GM19239 (cell line): ENCODE measurements at places on chromosomes 7 and 10.

DNA sequence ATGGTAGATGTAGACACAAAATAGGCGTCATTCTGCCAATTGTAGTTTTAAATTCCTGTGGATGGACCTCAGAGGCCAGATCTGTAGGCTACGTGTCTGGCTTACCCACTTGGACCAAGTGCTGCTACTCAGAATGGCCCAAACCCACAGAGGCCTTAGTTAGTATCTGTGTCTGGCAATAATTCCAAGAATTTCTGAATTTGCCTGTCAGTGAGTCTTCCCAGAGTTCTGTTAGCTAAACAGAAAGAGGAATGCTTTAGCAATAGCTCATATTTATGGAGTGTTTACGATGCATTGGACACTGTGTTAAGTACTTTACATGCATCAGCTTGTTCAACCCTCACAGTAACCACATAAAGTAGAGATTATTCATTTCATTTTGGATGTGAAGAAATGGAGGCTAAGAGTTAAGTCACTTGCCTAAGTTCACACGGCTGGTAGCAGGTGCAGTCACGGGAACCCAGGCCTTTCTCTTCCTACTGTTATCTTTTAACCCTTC, 231.8 kb downstream of the PTEN start:
- DNase-seq, result no peak

DNA sequence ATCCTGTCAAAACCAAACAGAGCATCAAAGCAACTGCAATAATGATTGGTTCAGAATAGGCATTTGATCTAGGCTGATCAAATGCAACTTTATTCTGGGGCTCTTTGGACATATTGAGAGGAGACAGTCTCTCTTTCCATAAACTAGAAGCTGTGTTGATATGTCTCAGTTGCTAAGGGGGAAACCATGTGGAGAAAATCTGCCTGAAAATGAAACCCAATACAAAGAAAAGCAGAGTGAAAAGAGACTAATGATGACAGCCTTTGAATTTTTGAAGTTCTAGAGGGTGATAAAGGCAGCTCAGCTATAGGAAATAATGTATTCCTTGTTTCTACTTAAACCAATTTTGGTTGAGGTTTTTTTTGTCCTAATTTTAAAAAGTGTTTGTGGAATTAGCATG, 941.8 kb upstream of the POT1 start:
- DNase-seq, result no peak

- DNase-seq, result no peak
These were observed 65.8 kb upstream of the CFAP46 start for GRCh38 chr10:133008196-133008595.

GRCh38 chr7:145434811-145435210, 599.0 kb upstream of the TPK1 start:
- no peak for DNase-seq

DNA sequence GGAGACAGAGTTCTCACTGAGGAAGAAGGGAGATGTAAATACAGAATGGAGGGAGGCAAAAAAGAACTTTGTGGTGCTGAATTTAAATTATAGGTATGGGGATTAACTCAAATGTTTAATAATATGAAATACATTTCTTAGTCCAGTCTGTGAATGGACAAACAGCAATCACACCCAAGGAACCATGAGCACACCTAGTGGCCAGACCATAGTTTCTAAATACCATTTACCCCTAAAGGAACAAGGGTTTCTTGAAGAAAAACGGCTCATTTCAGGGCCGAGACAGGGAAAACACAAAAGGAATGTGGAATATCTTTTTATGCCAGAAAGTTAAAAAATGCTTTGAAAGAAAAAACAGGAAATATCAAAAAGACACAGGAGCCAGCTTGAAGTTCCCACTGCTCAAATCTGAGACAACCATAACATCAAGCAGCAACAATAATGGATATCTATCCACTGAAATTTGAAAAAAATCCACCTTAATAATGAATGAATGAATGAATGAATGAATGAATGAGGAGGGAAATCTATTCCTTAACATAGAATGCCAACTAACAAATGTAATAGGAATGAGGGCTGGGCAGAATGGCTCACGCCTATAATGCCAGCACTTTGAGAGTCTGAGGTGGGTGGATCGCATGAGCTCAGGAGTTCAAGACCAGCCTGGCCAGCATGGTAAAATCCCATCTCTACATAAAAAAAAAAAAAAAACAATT, 8.6 kb downstream of the IPMK start:
- no peak for DNase-seq

- DNase-seq, result no peak
These were observed at the start of gene THSD7A for GRCh38 chr7:11831736-11832495. Gene THSD7A (minus strand): TSS chr7:11832198. CDS start chr7:11831946, 252 bp downstream.

DNA sequence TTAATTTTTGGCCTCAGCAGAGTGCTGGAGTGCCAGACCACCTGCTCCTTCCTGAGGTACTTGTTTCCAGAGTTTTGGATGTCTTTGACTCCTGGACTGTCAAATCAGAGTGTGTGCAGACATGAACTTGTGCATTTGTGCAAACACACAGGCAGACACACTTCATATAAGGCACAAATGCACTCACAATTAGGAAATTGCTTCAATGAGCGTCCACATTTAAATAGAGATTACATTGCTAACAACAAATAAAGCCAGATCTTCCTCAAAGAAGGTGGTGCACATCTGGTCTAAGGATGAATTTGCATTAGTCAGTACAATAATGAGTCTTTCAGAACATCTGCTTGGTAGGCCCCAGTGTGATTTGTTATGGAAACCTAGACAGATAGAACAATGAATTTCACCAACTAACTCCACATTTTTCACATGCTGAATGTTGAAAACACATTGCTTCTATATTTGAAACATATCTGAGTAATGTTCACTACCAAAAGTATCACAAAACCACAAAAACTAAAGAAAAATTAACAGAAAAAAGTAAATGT, 266.7 kb upstream of the INHBA start:
- DNase-seq, result no peak

- no peak for DNase-seq
These were observed 464.5 kb upstream of the ZMIZ1 start for GRCh38 chr10:78604286-78604685.

DNA sequence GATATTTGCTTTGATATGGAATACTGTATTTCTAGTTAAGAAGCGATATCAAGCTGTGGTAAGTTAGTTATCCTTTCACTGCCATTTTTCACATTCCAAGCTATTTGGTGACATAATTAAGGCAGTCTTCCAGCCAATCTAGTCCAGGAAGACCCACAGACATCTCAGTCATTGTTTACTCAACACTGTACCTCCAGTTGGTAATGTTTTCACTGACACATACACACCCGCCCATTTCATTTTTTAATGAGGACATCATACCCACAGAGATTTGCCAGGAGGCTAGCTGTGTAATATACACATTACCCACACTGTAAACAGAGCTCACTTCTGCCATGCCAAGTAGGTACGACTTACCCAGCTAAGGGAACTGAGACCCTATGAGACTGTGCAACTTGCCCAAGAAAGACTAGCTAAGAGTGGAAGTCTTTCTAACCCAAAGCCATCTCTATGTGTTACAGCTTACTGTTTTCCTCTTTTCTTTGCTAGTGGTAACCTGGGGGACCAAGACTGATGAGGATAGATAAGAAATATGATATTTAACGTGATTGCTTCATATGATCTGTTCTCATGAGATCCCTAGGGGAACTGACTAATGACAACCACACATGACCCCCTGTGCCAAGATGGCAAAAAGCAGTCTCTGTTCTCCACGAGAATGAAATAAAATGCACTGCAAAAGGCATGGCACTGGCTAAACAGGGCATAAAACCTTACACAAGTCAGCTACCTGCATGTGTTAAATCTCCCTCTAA, 179.0 kb downstream of the DGKI start:
- no peak for DNase-seq

- DNase-seq, result no peak
These were observed 137.7 kb downstream of the DKK1 start for GRCh38 chr10:52451817-52452216.

DNA sequence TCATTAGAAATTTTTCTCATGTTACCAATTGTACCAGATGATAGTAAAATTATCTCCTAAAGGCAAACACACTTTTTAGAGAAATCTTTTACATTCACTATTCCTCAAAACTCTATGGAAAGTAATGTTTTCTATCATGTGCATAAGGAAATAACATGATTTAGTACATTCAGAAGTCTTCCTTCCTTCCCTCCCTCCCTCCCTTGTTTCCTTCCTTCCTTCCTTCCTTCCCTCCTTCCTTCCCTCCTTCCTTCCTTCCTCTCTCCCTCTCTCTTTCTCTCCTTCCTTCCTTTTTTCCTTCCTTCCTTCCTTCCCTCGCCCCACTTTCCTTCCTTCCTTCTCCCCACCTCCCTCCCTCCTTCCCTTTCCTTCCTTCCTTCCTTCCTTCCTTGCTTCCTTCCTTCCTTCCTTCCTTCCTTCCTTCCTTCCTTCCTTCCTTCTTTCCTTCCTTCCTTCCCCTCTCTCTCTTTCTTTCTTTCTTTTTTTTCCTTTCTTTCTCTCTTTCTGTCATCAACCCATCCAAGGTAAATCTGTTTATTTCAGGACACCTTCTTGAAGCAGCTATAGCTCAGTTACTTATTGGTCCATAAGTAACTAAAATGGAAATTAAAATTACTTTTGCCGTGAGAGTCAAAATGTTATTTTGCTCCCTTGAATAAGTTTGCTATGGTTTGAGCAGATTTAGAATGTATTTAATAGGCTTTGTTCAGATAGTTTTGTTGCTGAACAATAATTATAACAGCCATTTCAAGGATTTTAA, 197.9 kb downstream of the PLXDC2 start:
- no peak for DNase-seq

- no peak for DNase-seq
These were observed 311.1 kb downstream of the DOCK4 start for GRCh38 chr7:111895049-111895448.
